ENCODE measurements at places on chromosomes 2 and 18.

DNA sequence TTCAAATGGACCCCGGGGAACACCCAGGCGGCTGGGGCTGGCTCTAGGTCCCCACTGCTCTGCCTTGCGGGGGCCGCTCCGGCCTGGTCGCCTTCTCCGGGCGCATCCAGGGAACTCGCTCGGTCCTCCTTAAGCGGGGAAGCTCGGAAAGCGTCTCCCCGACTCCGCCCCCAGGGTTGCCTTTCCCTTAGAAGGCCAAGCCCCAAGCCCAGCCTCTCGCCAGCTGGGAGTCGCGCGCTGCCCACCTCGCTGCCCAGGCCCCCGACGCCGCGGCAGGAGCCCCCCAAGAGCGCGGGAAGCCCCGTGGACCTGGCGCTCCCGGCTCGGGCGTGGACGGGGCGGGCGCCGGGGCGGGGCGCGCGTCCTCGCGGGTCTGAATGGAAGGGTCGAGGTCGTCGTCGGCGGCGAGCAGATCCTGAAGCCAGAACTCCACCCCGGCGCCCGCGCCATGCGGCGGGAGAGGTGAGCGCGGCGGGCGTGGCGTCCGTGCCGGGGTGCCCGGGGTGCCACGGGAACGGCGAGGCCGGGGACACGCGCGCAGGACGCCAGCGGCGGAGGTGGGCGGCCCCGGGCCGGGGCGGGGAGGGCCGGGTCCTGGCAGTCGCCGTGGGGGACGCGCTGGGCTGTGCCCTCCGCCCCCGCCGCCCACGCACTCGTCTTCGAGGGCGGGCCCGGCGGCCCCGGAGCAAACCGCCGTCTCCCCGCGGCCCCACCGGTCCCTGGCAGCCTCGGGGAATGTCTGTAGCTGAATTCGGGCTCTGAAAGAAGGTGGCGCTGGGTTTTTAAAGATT lies at the start of gene BOK:
Gene BOK (plus strand): TSS at position 214 of the 791 bp plus-strand sequence. CDS start 739 bp downstream, outside the sequence.
- no peak for DNase-seq

DNA sequence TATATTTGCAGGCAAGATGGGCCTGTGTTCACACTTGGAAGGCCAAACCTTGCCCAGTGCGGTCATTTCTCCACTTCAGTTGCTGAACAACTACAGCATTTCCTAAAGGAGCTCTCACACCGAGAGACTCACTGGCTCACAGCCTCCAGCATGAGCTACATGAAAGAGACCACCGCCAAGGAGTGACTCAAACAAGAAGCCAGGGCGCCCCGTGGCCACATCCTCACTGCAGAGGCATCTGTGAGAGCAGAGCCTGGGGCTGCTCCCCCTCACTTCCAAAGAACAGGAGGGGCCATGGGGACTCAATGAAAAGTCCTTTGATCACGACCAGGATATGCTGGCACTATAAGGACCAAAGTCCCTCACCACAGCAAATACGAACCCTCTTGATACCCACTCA lies 50.0 kb downstream of the TMEM163 start:
- DNase-seq = peak; percentile 73

DNA sequence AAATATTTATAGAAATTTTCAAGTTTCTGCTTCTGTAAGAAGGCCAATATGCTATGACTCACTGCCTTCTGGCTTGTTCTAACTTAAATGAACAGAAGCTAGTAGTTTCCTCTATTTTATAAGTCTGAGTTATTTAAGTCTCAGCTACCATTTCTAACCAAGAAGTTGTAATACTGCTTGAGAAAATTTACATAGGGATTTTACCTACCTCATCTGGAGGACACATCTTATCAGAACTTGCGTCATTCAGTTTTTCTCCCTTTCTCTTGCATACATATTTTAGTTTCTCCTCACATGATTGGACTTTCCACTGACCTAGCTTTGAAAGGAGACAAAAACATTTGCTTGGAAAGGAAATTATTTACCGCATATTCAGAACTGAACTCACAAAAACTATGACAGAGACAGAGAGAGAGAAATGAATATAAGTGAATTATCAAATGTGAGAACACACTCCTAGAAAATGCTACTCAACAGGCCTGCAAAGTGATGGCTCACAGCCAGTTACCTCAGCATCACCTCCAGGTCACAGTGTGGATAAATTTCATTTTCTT lies 81.1 kb upstream of the CD302 start:
- no peak for DNase-seq

DNA sequence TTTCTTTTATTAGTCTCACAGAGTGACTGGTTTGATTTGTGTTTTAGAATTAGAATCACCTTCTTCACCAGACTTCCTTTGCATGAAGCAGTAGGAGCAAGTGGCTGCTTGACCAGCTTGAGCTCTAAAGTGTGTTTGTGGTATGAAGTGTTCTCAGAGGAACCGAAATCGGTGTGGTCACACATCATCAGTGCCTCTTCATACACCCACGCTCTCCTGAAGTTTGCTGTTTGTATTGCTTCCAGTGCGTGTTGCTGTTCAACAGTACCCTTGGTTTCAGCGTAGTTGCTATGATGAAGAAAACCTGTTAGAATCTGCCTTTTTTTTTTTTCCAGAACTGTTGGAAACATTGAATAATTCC lies 77.9 kb downstream of the LIMS1 start:
- no peak for DNase-seq

GRCh38 chr18:35524226-35524625 lies 26.5 kb upstream of the INO80C start:
- no peak for DNase-seq

- no peak for DNase-seq
These were observed 146.7 kb upstream of the VRK2 start for GRCh38 chr2:57899898-57900297.

DNA sequence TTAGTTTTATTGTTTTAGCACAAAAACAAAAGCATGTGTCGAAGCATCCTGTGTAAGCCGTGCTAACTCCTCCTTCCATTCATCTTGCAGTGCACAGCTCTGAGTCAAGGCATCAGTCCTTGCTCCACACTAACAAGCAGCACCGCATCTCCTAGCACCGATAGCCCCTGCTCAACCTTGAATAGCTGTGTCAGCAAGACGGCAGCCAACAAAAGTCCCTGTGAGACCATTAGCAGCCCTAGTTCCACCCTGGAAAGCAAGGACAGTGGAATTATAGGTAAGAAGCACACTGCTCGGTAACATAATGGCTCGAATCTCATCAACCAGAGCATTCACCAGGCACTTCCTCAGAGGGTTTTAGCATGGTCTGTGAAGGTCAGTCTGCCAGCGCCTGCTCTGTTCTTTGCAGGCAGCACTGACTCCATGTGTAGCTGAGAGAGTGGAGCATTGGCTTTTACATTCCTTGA lies 136.2 kb downstream of the WDSUB1 start:
- DNase-seq = no peak

DNA sequence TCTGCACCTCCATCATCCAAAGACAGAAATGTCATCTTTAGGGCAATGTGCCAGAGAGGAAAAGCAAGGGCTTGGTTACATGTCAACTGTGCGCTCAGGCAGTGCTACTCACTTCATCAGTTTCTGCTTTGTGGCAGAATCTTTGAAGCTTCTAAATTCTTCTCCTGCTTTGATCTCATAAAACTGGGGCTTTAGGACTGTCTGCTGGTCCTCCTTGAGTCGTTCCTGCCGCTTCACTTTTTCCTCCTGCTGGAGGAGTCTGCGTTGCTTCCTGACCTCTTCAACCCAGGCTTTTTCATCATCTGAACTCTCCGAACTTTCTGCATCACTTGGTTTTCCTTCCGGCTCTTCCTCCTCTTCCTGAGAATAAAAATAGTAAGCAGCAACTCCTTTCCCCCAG lies 100.8 kb downstream of the NOL10 start:
- DNase-seq = no peak

DNA sequence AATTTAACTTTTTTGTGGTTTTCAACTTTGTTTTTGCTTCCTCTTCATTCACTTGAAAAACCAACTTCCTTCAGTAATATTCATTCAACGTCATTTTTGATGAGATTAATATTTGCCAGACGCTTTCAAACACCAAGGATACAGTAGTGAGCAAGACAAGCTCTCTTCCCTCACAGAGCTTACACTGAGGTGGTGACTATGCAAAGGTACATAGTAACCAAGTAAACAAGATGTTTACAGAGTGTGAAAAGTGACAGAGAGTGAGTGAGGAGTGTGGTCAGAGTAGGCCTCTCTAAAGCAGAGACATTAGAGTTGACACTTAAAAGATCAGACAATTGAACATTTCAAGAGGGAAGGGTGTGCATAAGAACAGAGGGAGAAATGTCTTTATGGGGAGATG lies 155.5 kb downstream of the TMEM247 start:
- DNase-seq = no peak

- no peak for DNase-seq
These were observed 87.4 kb downstream of the GAREM1 start for GRCh38 chr18:32383050-32383819.

GRCh38 chr2:37654419-37654818 lies 17.0 kb downstream of the CDC42EP3 start:
- no peak for DNase-seq

- DNase-seq = no peak
These were observed 47.4 kb downstream of the ARHGAP15 start for GRCh38 chr2:143176606-143177005.

- no peak for DNase-seq
These were observed 36.0 kb downstream of the DNMT3A start for GRCh38 chr2:25305775-25306174.

GRCh38 chr2:42550870-42551269 lies 17.6 kb upstream of the MTA3 start:
- DNase-seq = no peak

DNA sequence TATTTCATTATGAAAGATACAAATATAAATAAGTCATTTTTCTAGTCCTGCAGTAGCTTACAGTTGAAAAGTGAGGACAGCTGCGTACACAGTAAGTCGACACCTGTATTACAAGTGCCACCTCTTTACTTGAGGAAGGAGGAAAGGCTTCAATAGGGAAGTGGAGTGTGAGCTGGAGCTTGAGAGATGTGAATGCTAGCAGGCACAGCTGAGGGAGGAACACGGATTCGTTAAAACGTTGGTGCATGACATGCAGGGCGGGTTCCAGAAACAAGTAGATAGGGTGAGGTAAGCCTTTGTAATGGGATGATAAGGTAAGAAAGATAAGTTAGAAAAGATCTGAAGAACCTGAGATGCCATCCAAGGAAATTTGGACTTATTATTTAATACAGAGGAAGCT lies 98.1 kb upstream of the CSRNP3 start:
- DNase-seq = no peak

DNA sequence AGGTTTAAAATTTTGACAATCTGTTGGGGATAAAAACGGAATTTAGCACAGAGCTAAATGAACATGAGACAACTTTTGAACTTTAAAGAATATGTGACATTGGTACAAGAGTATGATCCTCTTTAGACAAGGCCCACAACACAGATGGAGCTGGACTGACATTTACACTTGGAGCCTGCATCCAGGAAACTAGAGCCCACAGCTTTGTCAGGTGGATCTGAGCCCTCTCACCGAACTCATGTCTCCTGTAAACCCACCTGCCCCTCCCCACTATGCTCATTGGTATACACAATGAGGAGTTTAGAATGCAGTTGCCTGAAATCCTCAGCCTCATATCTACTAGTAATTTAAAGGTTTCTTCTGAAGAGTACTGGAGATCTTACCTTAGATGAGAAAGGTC lies 22.1 kb upstream of the ACAA2 start:
- no peak for DNase-seq

DNA sequence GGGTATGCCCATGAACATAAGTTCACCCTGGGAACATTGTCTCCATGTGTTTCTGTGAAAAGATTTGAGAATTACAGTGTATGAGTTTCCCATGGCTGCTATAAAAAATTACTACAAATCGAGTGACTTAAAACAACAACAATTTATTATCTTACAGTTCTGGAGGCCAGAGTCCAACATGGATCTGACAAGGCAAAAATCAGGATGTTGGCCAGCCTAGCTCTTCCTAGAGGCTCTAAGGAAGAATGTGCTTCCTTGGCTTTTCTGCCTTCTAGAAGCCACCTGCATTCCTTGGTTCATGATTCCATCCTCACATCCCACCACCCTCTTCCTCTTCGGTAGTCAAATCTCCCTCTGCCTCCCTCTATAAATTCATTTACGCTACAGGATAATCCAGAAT lies 38.6 kb downstream of the FAM124B start:
- DNase-seq = no peak

DNA sequence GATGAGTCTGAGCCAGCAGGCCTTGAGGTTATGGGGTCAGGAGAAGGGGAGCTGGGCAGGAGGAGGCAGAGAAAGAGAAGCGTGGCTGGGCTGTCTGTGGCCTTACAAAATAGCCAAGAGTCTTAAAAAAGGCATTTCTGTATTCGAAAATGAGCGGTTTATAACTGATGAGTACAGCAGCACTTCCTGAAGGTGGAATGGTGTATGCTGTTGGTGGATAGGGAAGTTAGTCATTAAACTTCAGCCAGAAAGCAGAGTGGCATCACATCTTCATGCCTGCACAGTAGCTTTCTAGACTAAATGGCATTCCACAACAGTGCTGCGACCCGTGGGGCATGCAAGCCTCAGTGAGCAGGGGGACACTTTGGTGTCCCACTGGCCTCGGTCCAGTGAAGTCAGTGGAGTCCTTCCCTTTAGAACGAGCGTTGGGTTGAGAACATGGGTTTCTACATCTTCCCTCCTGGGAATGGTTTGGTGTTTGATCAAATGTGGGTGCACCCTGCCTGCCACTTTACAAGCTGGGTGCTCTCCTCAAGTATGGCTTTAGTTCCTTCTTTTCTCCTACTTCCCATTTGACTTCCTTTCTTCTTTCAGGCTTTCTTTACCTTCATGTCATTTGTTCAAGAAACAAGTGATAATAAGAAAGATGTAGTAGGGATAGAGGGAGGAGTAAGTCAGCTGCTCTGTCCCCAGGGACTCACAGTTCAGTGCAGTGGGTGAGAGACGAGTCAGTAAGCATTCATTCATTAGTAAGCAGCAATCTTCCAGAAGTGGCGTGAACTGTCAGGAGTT lies 96.3 kb downstream of the ARMC9 start:
- no peak for DNase-seq

- no peak for DNase-seq
These were observed 262.5 kb downstream of the GALR1 start for GRCh38 chr18:77512152-77512551.

GRCh38 chr2:223930103-223930976 lies 14.8 kb downstream of the WDFY1 start:
- DNase-seq = no peak

DNA sequence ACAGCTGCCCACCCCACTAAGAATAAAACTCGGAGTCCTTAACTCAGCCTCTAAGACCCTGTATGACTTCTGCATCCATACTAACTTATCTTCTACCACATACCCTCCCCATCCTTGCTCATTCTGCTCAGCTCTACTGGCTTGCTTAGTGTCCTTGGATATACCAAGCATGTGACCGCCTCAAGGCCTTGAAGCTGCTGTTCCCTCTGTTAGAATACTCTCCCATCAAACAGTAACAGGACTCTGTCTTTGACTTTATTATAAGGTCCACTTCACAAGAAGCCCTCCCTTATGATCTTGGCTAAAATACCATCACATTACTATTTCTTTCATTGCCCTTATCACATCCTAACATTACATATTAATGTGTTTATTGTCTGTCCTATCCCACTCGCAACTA lies 117.3 kb downstream of the DYM start:
- DNase-seq = no peak

GRCh38 chr2:223846515-223846914 lies 9.1 kb upstream of the AP1S3 start:
- DNase-seq = no peak

- DNase-seq = no peak
These were observed 231.6 kb upstream of the SMAD2 start for GRCh38 chr18:48161911-48162698.

- no peak for DNase-seq
These were observed 22.1 kb downstream of the ASB18 start for GRCh38 chr2:236242057-236242495.

- no peak for DNase-seq
These were observed 37.1 kb downstream of the COA5 start for GRCh38 chr2:98571121-98571701.

Measured in activated CD8-positive, alpha-beta memory T cell treated with anti-CD3 and anti-CD28 coated beads for 1 hour (primary cell).